ENCODE measurements at places on chromosomes 13 and 19.

- no peak overlapping the region for H3K4me3 ChIP-seq
- peaks cover 2% of the 10 kb centered on the region for H3K4me1 ChIP-seq
- no peaks in the 10 kb centered on the region for H3K36me3 ChIP-seq
- DNase-seq, result no peak
Observed at GRCh38 chr13:97302611-97303010, 80.5 kb downstream of the MBNL2 start.

- DNase-seq, result peak; percentile 98
- no peaks in the 10 kb centered on the region for H3K4me1 ChIP-seq
- H3K4me3 ChIP-seq, result peak within 1 kb of the TSS; percentile 61
- peak within 1 kb of the TSS; percentile 100 for H3K27ac ChIP-seq
Observed at GRCh38 chr19:38303517-38304351, at the start of gene C19orf33. C19orf33 (plus strand) TSS chr19:38304251; CDS start chr19:38304262, 11 bp downstream.

- peak; percentile 52 for DNase-seq
- H3K4me3 ChIP-seq, result no peak overlapping the region
- no peak overlapping the region for H3K27ac ChIP-seq
- H3K27me3 ChIP-seq, result no peaks in the 10 kb centered on the region
Observed at GRCh38 chr19:52307275-52307674, 10.3 kb downstream of the ZNF480 start.

- no peak overlapping the region for H3K27ac ChIP-seq
- no peak overlapping the region for H3K4me3 ChIP-seq
- H3K36me3 ChIP-seq, result peaks cover 10% of the 10 kb centered on the region
- no peaks in the 10 kb centered on the region for H3K27me3 ChIP-seq
- no peak for DNase-seq
- H3K4me1 ChIP-seq, result no peaks in the 10 kb centered on the region
Observed at GRCh38 chr19:41356984-41357739, 3.4 kb upstream of the TGFB1 start.

DNA sequence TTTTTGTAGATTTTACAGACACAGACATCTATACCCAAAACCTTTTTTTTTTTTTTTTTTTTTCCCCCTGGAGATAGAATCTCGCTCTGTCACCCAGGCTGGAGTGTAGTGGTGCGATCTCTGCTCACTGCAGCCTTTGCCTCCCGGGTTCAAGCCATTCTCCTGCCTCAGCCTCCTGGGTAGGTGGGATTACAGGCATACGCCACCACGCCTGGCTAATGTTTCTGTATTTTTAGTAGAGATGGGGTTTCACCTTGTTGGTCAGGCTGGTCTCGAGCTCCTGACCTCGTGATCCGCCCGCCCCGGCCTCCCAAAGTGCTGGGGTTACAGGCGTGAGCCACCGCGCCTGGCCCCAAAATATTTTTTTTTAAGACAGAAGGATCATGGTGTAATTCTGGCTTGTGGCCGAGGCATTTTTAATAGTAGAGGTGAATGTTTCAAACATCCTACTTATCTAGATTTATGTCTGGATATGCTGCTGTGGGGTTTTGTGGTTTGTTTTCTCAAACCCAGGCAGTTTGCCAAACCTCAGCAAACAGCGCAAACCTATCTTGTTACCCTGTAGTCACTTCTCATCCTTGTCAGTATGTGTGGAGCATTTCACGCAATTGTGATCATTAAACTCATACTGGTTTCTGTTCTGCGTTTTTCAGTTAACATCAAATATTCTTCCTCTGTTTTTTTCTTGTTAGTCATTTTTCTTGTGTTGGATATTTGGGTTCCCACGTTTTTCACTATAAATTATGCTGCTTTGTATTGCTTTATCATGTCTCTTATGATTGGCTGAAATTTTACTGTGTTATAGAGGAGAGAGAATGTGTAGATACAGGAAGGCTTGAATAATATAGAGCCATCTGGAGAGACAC, 36.2 kb upstream of the GARRE1 start:
- no peak overlapping the region for H3K27ac ChIP-seq
- H3K27me3 ChIP-seq, result no peaks in the 10 kb centered on the region
- H3K4me1 ChIP-seq, result no peaks in the 10 kb centered on the region
- no peak overlapping the region for H3K4me3 ChIP-seq
- DNase-seq, result peak; percentile 42

GRCh38 chr13:46529216-46529919, 23.6 kb upstream of the LRCH1 start:
- H3K4me1 ChIP-seq, result no peaks in the 10 kb centered on the region
- no peaks in the 10 kb centered on the region for H3K36me3 ChIP-seq
- no peaks in the 10 kb centered on the region for H3K27me3 ChIP-seq
- H3K4me3 ChIP-seq, result no peak overlapping the region
- no peak overlapping the region for H3K27ac ChIP-seq

- H3K36me3 ChIP-seq, result peaks cover 14% of the 10 kb centered on the region
- no peaks in the 10 kb centered on the region for H3K4me1 ChIP-seq
- H3K4me3 ChIP-seq, result no peak overlapping the region
- H3K27ac ChIP-seq, result no peak overlapping the region
Observed at GRCh38 chr19:40827386-40828247, 22.6 kb downstream of the CYP2A6 start.

DNA sequence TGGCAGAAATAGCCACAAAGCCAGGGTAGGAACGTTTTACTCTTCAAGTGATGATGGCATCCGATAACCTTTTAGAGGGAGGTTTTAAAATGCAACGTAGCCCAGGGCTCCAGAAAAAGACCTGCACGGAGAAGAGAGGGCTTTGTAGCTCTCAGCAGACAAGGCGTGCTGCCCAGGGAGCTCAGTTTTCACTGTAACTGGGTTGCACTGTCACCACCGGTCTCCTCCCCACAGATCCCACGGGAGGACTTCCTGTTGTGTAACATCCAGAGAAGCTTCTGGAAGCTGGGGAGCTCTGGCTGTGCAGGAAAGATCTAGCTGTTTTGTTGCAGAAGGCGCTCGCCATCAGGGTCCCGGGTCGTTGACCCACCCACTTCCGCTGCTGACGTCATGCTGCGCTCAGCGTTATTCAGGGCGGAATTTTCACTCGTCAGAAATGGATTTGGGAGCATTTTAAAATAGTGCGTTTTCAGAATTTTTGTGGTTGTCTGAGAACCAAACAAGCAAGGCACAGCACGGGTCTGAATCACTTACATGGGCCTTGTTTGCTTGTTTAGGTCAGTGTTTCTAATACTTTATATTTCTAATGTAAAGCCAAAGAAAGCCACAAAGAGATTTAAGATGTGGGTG, 50.8 kb downstream of the ATP11A start:
- peaks cover 17% of the 10 kb centered on the region for H3K36me3 ChIP-seq
- no peak overlapping the region for H3K4me3 ChIP-seq
- no peaks in the 10 kb centered on the region for H3K27me3 ChIP-seq
- DNase-seq, result no peak
- no peaks in the 10 kb centered on the region for H3K4me1 ChIP-seq

- no peak overlapping the region for H3K27ac ChIP-seq
- H3K4me3 ChIP-seq, result no peak overlapping the region
- no peaks in the 10 kb centered on the region for H3K27me3 ChIP-seq
Observed at GRCh38 chr13:75378301-75378700, 103.7 kb downstream of the TBC1D4 start.

GRCh38 chr13:37701306-37701705, 102.7 kb upstream of the POSTN start:
- DNase-seq, result no peak
- no peaks in the 10 kb centered on the region for H3K4me1 ChIP-seq
- no peak overlapping the region for H3K27ac ChIP-seq

GRCh38 chr13:97422118-97423054, 11.6 kb upstream of the RAP2A start:
- no peak overlapping the region for H3K4me3 ChIP-seq
- H3K36me3 ChIP-seq, result no peaks in the 10 kb centered on the region
- no peaks in the 10 kb centered on the region for H3K27me3 ChIP-seq
- no peak for DNase-seq

- peaks cover 86% of the 10 kb centered on the region for H3K36me3 ChIP-seq
- no peak overlapping the region for H3K4me3 ChIP-seq
- no peak overlapping the region for H3K27ac ChIP-seq
- no peaks in the 10 kb centered on the region for H3K27me3 ChIP-seq
Observed at GRCh38 chr19:50269653-50270052, 59.5 kb downstream of the KCNC3 start.

DNA sequence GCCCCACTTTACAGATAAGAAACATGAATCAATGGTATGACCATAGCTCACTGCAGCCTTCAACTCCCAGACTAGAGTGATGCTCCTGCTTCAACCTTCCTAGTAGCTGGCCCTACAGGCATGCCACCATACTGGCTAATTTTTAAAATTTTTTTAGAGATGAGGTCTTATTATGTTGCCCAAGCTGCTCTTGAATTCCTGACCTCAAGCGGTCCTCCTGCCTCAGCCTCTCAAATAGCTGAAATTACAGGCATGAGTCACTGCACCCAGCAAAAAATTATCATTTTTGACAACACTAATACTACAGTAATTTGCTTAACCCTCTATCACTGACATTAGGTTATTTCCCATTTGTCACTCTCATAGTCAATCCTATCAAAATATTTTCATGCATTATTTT, 14.7 kb downstream of the CAB39L start:
- no peaks in the 10 kb centered on the region for H3K27me3 ChIP-seq
- no peak for DNase-seq
- no peaks in the 10 kb centered on the region for H3K4me1 ChIP-seq
- H3K36me3 ChIP-seq, result peaks cover 3% of the 10 kb centered on the region

GRCh38 chr19:48350856-48351255, 12.9 kb downstream of the TMEM143 start:
- no peak overlapping the region for H3K4me3 ChIP-seq
- H3K27me3 ChIP-seq, result no peaks in the 10 kb centered on the region
- no peak for DNase-seq
- H3K4me1 ChIP-seq, result no peaks in the 10 kb centered on the region

- no peak overlapping the region for H3K4me3 ChIP-seq
- H3K27ac ChIP-seq, result no peak overlapping the region
- no peaks in the 10 kb centered on the region for H3K36me3 ChIP-seq
- H3K27me3 ChIP-seq, result no peaks in the 10 kb centered on the region
- no peaks in the 10 kb centered on the region for H3K4me1 ChIP-seq
Observed at GRCh38 chr13:109652531-109652930, 133.9 kb downstream of the IRS2 start.

DNA sequence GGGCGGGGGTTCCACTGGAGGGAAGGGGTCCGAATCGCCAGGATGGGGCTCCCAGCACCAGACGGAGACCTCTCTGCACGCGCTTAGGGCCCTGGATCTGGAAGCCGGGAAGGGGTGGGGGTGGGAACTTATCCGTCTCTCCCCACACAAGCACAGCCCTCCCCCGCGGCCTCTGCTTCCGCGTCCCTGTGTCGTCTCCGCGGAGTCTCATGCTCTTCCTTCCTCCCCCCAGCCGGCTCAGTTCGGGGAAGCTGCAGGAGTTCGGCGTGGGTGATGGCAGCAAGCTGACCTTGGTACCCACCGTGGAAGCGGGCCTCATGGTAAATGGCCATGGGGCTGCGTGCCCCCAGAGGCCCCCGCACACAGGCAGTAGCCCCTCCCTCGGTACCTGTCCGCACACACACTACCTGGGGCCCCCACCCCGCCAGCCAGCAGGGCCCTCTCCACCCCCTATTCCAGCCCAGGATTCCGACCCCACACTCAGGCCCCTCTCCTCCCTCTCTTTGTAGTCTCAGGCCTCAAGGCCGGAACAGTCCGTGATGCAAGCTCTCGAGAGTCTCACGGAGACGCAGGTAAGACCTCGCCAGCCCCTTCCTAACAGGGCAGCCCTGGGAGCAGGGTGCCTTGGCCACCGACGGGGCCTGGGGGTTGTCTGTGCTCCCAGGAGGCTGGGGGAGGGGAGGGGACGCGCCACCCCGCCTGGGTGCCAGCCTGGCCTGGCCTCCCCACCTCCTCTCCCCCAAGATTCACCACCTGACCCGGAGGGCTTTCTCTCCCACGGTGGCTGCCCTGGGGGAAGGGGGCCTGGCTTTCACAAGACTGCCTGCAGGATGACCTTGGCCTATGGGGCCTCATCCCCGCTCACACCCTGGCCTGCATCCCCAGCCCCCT, 3.2 kb downstream of the MIDN start:
- H3K27me3 ChIP-seq, result no peaks in the 10 kb centered on the region
- peak overlapping the region; percentile 94 for H3K4me3 ChIP-seq
- peak overlapping the region; percentile 90 for H3K27ac ChIP-seq
- peak; percentile 88 for DNase-seq
- peaks cover 9% of the 10 kb centered on the region for H3K4me1 ChIP-seq
- H3K36me3 ChIP-seq, result peaks cover 31% of the 10 kb centered on the region

DNA sequence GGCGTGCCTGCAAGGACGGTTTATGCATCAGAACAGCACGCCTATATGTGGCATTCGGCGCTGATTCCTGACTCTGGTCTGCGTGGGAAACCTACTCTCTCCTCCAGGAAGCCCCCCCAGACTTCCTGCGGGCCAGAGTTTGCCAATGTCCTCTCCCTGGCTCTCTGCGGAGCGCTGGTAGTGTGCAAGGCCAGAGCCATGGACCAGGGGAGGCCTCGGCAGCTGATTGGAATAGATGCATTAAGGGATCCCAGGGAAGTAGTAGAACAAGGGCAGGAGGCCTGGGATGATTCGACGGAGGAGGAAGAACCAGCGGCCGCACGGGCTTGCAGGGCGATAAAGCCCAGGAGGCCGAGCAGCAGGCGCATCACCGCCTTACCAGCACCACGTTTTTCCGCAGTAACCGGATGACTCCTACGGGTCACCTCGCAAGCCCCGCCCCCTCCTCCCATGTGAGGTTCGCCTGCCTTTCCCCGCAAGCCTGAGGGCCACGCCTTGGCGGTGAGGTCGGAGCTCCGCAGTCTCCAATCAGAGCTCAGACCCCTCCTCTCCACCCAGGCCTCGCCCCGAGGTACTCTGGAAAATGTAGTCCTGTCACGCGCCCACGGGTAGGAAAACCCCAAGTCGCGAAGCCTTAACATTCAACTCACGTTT, 5.0 kb downstream of the CLEC11A start:
- no peak overlapping the region for H3K27ac ChIP-seq
- peaks cover 5% of the 10 kb centered on the region for H3K4me1 ChIP-seq
- H3K27me3 ChIP-seq, result peaks cover 13% of the 10 kb centered on the region
- H3K4me3 ChIP-seq, result no peak overlapping the region

- no peak overlapping the region for H3K27ac ChIP-seq
- H3K36me3 ChIP-seq, result no peaks in the 10 kb centered on the region
- H3K4me1 ChIP-seq, result no peaks in the 10 kb centered on the region
- DNase-seq, result no peak
- no peaks in the 10 kb centered on the region for H3K27me3 ChIP-seq
Observed at GRCh38 chr13:101383595-101383994, 32.7 kb downstream of the NALCN start.

GRCh38 chr13:31246918-31247317, 47.1 kb downstream of the B3GLCT start:
- H3K27ac ChIP-seq, result no peak overlapping the region
- no peak overlapping the region for H3K4me3 ChIP-seq
- H3K27me3 ChIP-seq, result no peaks in the 10 kb centered on the region
- no peak for DNase-seq
- H3K4me1 ChIP-seq, result no peaks in the 10 kb centered on the region

- no peaks in the 10 kb centered on the region for H3K27me3 ChIP-seq
- no peak for DNase-seq
- no peaks in the 10 kb centered on the region for H3K4me1 ChIP-seq
- no peak overlapping the region for H3K4me3 ChIP-seq
- no peak overlapping the region for H3K27ac ChIP-seq
Observed at GRCh38 chr13:35927567-35928021, 203.6 kb downstream of the DCLK1 start.

- H3K27me3 ChIP-seq, result no peaks in the 10 kb centered on the region
- no peak overlapping the region for H3K27ac ChIP-seq
- no peaks in the 10 kb centered on the region for H3K36me3 ChIP-seq
Observed at GRCh38 chr19:50632151-50632835, 7.4 kb downstream of the SYT3 start.

All from small intestine (tissue), 16 donors.